ENCODE measurements at places on chromosomes 2 and 18.

- no peak for DNase-seq
Measured at GRCh38 chr2:162929571-162929970, 91.0 kb upstream of the KCNH7 start.

- DNase-seq, result no peak
Measured at GRCh38 chr2:212337486-212338343, 200.9 kb downstream of the ERBB4 start.

GRCh38 chr18:9561759-9562158, 52.6 kb downstream of the PPP4R1 start:
- DNase-seq, result no peak

GRCh38 chr2:180618570-180618969, 361.8 kb upstream of the UBE2E3 start:
- DNase-seq, result no peak

- no peak for DNase-seq
Measured at GRCh38 chr18:49754866-49755265, 58.5 kb downstream of the ACAA2 start.

- DNase-seq, result peak; percentile 70
Measured at GRCh38 chr2:74571058-74571457, 16.5 kb downstream of the DOK1 start.

GRCh38 chr18:59706499-59706898, 9.3 kb upstream of the CCBE1 start:
- DNase-seq, result no peak

- no peak for DNase-seq
Measured at GRCh38 chr2:20622296-20622686, 28.6 kb downstream of the HS1BP3 start.

DNA sequence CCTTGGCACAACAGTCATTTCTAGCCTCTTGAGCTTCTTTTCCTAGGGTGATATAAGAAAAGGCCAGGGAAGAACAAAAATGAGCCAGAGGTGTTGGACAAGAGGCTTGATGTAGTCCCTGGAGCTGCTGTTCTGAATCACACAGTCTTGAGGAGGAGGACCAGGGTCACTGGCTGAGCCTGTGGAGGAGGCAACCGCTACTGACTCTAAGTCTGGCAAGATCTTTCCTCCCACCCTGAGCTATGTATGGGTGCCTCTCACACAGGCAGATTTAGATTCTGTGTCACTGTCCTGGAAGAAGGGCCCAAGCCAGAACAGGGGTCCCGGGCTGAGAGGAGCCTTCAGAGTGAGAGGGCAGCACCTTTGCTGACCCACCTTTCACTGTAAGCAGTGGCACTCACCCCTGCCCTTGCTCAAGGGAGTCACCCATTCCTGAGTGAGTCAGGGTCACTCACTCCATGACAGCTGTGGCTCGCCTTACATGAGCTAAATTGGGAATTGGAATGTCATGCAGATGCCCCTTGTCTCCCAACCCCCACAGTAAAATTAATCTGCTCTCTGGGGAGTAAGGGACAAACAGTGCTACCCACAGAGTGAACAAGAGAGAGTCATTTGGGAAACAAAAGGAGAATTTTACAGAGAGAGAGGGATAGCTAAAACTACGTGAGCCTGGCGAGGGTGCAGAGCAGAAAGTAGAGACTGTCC, at the start of gene TRIM54:
TRIM54 (plus strand) TSS at position 575 of the 705 bp plus-strand sequence. CDS start 303 bp downstream, outside the sequence.
- no peak for DNase-seq

- no peak for DNase-seq
Measured at GRCh38 chr2:235811446-235812184, 317.8 kb downstream of the AGAP1 start.

GRCh38 chr2:47486841-47487497, 84.0 kb downstream of the MSH2 start:
- peak; percentile 49 for DNase-seq

GRCh38 chr2:169110916-169111315, 41.6 kb downstream of the DHRS9 start:
- DNase-seq, result no peak

DNA sequence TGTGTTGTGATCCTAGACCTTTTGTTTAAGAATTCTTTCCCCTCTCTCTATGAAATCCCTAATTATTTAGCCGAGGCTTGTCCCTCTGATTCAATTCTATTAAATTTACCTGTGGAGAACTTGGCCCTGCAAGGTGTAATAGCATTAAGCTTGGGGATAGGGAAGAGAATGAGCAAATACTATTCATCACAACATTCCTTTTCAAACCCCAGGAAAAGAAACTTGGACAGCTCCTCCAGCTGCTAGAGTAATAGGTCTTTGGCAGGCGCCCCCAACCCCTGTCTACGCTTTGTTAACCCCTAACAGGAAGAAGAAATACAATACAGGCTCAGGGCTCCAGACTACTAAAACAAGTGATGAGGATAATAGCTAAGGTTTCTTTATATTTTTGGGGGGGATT, 957.0 kb downstream of the CPS1 start:
- no peak for DNase-seq

DNA sequence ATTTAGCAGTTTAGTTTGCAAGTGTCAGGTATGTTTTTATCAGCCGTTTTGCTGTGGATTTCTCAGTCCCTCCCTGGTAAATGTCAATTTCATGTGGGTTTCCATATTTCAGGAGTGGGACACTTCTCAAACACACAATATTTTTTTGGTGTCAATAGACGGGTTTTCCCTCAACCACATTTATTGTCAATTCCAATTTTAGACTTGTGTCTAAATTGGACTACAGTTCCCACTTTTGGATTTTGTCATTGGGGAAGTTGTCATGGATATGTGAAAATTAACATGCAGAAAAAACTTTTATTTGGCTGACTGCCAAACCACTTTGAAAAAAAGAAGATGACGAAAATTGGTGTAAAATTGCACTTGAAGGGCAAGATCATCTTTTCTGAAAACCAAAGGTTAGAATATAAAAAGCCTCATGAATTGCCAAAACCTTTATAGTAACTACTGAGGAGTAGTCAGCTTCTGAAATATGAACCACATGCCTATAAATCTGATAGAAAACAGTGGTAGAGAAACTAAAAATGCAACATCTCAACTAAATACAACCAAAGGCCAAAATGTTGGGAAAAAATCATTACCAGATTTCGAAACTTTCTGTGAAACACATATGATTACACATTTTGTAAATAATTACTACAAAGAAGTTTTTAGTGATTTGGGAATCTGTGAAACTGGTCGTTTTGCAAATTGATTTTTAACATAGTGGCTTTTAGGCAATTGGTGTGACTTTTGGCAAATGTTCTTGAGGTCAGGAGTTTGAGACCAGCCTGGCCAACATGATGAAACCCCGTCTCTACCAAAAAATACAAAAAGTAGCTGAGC, 106.4 kb downstream of the BCL2L11 start:
- DNase-seq, result no peak

DNA sequence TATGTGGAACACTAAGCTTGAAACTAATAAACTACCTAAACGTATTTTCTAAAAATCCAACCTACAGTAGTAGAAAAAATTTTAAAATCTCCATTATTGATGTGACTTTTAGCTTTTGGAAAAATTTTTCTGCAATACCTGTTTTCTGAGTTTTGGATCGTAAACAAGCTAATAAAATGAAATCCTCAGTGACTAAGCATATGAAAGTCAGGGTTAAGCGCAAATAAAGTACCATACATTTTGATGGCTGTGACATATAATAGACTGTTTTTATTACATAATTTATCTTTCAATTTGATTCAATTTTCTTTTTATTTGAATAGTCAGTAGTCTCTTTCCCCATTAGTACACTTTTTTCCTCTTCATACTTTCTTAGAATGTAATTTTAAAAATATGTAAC, 683.6 kb downstream of the NUP35 start:
- DNase-seq, result no peak

DNA sequence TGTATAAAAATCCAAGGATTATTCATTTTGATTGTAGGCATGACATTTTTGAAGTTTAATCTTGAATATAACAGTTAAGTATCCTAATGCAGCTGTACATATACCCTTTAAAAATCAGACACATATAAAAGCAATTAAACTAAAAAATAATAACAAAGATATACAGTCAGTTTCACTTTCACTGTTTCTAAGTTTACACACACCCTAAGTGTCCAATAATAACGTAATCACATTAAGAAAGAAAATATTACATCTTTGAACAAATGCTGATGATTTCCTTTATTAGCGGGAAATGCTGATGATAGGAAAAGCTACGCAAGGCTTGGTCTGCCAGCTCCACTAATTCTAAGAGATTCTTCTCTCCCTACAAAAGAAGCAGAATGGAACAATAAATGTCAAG, 38.8 kb downstream of the RTTN start:
- DNase-seq, result no peak

DNA sequence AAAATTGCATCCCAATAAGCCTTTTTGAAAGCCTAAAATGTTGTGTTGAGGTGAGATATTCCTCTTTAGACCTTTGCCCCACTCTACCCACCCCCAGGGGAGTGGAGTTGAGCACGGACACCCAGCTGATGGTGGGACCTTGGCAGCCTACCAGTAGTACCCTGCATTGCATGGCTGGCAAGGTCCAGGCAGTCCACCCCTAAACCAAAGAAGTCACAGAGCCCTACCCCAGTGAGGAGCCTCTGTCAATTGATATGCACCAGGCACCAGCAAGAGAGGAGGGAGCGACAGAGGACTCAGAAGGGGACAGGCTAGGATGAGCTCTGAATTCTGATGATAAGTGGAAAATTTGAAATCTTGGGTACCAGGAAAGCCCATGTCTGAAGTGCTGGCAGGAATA, 38.6 kb downstream of the MARCO start:
- DNase-seq, result no peak

DNA sequence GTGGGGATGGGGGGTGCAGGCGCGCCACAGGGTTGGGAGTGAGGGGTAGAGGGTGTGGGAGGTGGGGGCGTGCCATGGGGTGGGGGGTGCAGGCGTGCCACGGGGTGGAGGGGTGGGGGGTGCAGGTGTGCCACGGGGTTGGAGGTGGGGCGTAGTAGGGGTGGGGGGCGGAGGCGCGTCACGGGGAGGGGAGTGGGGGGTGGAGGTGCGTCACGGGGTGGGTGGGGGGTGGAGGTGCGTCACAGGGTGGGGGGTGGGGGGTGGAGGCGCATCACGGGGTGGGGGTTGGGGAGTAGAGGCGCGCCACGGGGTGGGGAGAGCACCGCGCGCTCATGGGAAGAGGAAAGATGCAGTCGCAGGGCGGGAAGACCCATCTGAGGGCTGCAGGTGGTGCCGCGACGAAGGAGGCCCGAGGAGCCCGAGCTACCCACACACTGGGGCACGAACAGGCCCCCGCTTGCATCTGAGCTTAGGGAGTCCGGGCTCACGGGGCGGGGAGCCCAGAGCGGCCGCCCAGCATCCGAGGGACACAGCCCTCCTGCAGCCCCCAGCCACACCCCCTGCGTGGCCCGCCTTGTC, 37.5 kb downstream of the SNED1 start:
- peak; percentile 74 for DNase-seq

DNA sequence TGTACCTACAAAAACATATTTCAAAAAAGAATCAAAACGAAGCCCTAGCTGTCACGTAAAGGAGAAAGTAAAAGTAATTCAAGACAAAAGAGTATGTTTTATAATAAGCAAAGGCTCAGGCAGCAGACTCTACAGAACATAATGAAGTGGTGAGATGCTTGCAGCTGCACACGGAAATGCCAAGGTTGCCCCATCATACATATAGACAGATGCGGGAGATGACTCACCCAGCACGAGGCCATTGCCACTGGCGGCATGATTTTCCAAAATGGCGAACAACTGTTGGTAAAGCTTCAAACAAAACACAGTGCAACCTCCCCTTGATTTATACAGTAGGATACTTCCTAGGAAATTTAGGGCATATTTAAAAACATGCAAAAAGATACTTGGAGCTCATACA, 26.0 kb upstream of the C1QL2 start:
- no peak for DNase-seq

DNA sequence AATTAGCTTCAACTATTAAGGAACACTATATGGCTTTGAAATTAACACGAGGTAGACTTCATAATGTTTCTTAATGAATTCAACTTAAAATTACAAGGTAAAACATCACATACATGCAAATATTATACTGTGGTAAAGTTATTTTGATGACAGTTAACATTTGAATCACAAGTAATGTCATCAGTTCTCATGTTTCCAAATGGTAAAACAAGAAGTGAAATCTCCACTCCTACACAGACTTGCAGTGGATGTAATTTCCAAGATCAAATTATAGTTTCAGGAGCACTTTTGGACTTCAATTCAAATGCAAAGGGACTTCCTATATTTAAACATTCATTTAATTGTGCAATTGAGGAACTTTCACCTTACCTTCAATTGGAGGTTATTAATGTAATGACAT, 39.1 kb downstream of the C18orf54 start:
- DNase-seq, result no peak

- no peak for DNase-seq
Measured at GRCh38 chr2:17901246-17901645, 22.8 kb downstream of the KCNS3 start.

DNA sequence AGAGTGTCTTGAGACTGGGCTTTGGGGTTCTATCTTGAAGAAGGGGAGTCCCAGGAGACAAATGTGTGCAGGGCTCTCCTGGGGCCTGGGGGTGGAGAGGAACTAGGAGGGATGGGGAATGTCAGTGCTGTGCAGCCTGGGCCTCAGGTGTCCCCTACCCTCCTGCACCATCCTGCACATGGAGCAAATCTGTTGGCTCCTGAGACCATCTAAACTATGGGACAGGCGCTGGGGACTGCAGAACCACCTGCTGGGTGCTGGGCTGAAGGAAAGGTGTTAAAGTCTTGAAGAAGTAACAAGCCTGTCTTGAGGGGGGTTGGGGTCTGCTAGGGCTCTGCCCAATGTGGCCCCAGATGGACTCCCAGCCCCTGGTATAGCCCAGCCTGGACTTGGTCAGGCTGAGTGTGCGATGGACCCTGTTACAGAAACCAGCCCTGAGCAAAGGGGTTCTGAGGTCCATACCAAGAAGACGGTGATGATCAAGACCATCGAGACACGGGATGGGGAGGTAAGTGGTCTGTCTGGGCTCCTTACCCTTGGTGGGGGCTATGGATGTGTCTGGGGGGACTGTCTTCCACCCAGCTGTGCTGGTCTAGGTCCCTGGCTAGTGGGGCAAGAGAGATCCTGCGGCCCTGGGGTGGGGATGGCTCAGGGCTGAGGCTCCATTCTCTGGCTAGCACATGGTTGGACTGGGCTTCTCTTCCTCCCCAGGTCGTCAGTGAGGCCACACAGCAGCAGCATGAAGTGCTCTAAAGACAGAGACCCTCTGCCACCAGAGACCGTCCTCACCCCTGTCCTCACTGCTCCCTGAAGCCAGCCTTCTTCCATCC, 7.3 kb downstream of the DES start:
- DNase-seq, result no peak

DNA sequence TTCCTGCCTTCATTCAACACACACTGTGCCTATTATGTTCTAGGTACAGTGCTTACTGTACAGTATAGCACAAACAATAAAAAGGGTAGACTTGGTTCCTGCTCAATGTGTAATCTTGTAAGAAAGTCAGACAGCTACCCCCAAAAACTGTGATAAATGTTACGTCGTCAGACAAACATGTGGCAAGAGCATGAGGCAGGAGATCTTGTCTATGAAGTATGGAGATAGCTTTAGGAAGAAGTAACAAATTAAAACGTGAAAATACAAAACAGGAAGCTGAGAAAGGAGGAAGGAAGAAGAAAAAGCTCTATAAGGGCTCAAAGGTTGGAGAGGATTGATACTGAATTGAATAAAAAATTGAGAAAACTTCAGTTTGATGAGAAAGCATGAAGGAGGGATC, 276.2 kb upstream of the HNRNPA3 start:
- DNase-seq, result no peak

- DNase-seq, result no peak
Measured at GRCh38 chr2:241924909-241925250, 55.4 kb downstream of the RTP5 start.

All from GM13976 (cell line).